HT1080 (cell line): ENCODE measurements at places on chromosomes 4 and X.
A peak's percentile ranks its signal among the peaks of the same experiment; 100 is the strongest.

GRCh38 chr4:53932796-53933610, 131.4 kb downstream of the CHIC2 start:
- DNase-seq: no peak

DNA sequence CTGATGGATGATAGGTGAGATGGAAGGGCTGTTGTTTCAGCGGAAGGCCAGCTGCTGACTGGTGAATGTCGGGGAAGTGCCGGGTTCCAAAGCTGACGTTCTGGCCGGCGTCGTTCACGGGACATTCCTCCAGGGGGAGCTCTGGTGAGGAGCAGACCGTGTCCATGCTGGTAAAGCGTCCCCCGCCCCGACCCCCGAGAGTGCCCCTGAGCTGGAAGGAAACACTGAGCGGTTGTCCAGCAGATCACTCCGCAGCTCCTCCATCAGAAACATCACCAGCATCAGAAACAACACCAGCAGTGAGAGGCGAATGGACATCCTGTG, 18.6 kb upstream of the ADRA2C start:
- no peak for DNase-seq

- DNase-seq: no peak
Observed at GRCh38 chr4:8058031-8058479, 100.6 kb downstream of the ABLIM2 start.

- DNase-seq: no peak
Observed at GRCh38 chr4:30525662-30526315, 194.4 kb upstream of the PCDH7 start.

- DNase-seq: peak; percentile 47
Observed at GRCh38 chr4:163161536-163162205, 5.0 kb downstream of the NAF1 start.

DNA sequence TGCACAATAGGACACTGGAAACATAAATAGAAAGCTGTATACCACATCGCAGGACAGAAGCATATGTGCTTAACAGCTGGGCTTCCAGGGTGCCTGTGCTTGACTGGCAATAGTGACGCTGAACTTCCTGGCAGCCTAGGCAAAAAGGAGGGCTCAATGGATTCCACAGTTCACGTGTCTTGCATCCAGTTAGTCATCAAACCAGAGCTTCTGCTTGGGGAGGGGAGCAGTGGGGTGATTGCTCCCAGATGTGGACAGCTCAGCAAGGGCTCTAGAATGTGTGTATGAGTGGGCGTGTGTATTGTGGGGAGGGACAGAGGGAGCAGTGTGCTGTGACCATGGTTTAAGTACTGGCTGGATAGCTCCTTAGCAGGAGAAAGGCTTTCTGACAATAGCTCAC, 2.3 kb downstream of the PRRG3 start:
- DNase-seq: peak; percentile 74
